Activated T-cell treated with anti-CD3 and anti-CD28 coated beads for 1 hour (primary cell): ENCODE measurements at places on chromosomes 12 and 14.

DNA sequence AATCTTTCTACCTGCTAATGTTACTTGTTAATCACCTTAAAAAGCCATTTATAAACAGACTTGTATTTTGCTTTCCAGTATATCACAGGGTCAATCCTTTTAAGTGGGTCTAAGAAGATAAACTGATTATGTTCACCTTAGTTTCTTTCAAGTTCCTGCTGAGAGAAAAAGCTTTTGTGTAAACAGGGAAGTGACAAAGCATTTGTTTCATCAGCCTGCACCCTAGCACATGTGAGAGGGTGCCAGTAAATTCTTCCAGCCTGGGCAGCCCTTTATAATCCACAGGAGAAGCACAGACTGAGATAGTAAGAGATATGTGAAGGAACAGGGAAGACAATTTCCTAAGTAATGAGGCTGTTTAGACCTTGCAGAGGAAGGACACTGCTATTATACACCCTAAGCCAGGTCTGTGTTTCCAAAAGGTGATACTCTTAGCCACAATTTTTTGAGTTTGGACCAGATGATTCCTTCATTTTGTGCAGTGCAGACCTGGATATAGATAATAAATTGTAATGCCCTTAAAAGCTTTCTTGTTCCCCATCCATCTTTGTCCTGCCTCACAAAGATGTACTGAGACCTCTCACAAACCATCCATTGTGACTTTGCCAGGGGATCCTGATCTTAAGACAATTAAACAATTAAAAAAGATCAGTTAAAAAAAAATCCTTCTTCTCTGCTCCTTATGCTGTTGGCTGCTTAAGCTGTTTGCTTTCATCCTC, 150.7 kb downstream of the KTN1 start:
- no peak for DNase-seq

DNA sequence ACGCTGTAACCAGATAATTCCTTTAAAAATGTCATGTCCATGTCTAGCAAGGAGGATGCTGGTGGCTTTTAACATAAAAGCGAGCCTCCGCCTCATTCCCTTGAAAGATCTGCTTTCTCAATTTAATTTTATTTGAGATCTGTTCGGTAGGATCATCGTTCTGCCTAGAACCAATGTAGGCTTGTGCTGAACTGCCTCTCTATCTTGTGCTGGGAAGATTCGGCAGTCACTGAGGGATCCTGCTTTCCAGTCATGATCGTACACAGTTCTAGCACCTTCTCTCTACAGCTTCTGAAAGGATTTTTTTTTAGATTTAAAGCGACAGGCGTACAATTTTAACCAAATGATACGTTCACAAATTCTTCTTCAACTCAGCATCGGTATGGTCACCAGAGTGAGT, 54.3 kb downstream of the PEBP1 start:
- DNase-seq, result no peak

DNA sequence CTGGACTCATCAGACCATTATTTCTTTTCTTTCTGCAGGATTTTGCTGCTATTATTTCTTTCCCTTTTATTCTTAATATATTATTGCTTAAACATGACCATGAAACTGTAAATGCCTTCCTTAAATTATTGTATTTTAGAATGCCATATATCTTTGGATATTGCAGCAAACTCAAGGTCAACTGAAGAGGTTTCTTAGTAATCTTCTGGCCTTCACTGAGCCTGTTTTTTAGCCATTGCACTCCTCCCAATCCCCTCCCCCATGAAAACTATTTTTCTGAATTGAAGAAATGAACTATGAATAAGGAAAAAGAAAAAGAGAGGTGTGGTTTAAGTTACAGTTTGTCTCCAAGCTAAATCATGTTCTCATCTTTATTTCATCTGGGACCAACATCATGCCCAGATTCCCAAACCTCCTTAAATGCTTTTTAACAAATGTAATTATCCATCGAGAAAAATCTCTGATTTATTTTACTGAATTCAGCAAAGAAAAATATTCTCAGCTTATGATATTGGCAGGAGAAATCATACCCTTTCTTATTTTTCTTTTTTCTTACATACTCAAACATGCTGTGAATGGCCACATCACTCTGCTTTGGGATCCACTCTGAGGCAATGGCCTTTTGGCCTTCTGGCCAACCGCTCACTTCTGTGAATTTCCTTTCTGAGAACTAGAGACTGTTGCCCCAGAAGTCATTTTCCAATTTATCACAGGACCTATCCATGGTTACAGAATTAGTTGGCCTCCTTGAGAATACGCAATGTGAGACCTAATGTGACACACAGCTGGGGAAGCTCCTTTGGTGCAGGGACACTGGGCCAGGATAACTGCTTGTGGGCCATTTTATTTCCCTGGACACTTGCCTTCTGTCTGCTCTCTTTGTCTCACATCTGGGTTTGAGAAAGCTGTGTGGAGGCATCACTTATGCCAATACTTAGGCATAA, 50.9 kb downstream of the IGF1 start:
- no peak for DNase-seq

- DNase-seq, result no peak
Observed at GRCh38 chr12:126418400-126418799, 1353.2 kb downstream of the AACS start.

- no peak for DNase-seq
Observed at GRCh38 chr14:81884382-81884781, 350.7 kb upstream of the SEL1L start.

GRCh38 chr12:89180496-89180895, 171.8 kb downstream of the DUSP6 start:
- no peak for DNase-seq

DNA sequence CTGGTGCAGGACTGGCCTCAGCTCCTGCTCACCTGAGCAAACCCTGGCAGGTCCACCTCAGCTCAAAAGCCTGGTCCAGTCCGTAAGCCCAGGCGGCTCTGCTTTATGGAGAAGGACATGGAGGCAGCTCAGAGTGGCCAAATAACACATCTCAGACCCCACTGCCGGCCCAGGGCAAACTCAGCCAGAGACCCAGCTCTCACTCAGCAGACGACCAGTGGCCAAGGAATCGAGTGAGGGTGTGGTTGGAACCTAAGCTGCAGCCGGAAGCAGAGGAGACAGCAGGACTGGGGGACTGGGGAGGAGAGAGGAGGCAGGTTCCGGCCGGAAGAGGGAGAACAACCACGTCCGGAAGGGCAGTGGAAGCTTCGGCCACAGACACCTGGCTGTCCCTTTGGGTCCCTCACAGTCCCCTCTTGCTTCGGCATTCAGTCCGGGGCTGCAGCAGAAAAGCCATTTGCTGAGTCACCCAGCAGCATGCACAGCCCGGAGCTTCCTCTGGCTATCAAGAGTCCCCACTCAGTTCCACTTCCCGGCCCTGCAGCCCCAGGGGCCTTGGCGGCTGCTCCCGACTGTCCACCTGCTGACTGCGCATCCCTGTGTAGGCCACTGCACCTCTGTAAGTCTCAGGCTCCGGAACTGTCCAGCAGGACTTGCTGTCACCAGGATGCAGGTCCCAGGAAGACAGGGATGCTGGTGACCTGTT, 104.0 kb downstream of the CALM1 start:
- no peak for DNase-seq

- DNase-seq, result no peak
Observed at GRCh38 chr14:72201645-72202044, 269.4 kb downstream of the RGS6 start.
